Stimulated activated CD4-positive, alpha-beta T cell treated with anti-CD3 and anti-CD28 coated beads, Interleukin-1b, Interleukin-23, amount 100 ng/mL, for 24 hours (primary cell): ENCODE measurements at places on chromosomes 4 and X.

DNA sequence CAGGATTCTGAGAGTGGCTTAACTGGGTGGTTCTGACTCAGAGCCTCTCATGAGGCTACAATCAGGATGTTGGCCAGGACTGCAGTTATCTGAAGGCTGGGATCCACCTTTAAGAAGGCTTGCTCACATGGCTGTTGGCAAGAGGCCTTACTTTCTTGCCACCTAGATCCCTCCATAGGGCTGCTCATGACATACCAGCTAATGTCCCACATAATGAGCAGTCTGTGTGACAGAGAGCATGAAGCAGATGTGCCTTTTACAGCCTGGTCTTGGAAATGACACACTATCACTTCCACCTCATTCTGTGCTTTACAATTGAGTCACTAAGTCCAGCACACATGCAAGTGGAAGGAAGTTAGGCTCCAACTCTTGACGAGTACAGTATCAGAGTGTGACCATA, 4.3 kb upstream of the RBM3 start:
- DNase-seq = no peak

DNA sequence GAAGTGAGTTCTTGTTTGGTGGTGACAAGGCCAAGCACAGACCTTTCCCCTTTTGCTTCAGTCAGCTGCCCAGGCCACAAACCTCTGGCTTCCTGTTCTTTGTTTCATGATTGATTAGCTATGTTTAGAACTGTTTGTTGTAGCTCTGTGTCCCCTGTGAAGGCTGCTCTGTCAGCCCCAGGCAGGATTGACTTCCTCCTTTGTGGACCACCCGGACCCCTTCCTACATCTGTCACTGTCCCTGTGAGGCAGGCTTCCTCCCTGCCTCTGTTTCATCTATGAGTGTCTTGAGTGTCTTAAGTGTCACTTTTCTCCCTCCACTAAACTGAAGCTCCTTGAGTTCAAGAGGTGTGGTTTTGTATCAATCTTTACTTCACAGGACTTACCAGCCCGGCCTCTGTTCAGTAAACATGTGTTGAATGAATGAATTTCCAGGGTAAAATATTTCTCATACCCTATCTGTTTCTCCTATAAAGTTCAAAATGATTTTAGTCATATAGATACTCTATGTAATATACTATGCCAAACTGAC, 83.5 kb downstream of the ZNF674 start:
- DNase-seq = no peak

DNA sequence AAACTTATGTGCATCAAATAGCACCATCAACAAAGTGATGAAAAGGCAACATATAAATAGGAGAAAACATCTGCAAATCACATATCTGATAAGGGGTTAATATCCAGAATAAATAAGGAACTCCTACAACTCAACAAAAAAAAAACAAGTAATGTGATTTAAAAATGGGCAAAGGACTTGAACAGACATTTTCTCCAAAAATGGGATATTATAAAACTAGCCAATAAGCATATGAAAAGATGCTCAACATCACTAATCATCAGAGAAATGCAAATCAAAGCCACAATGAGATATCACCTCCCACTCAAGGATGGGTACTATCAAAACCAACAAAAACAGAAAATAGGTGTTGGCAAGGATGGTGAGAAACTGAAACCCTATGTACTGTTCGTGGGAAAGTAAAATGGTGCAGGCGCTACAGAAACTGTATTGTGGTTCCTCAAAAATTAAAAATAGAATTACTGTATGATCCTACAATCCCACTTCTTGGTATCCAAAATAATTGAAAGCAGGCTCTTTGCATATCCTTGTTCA, 2.4 kb downstream of the DNAJB14 start:
- DNase-seq = no peak

DNA sequence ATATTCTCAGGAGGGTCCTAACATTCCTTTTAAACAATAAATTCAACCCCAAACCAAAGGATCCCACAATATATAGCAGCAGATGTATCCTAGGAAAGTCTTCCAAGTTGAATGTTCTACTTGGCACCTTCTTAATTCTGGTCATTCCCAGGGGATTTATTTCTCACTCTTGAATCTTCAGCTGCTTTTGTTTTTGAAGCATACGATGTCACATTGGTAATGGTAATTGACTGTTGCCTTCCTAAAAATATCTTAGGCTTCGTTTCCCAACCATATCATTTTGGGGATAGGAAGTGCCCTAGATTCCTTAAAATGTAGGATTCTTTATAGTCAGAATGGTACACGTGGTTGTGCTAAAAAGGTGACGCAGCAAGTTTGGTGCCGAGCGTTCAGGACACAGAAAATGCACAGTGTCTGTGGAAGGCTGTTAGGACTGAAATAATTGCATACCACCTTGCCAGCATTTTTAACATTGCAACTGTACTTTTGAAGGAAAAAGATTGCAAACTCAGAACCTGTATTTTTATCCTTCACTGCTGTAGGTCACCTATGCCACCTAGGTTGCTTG, 8.1 kb downstream of the SNX25 start:
- no peak for DNase-seq

DNA sequence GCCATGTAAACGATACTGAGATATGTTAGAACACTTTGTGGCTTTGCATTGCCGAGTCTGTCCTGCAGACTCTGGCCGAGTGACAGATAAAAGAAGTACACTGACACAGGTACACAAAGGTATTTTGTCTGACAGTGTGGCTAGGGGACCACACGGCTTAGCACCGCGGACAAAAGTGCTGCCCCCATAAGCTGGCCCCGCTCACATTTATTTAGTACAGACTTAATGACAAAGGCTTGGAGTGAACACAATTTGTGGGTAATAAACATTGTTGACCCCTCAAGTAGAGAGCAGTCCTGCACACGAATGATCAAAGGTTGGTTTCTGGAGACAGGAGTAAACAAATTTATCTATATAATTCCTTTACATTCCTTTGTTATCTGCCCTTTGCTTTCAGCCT, 976.8 kb downstream of the TRAM1L1 start:
- no peak for DNase-seq

DNA sequence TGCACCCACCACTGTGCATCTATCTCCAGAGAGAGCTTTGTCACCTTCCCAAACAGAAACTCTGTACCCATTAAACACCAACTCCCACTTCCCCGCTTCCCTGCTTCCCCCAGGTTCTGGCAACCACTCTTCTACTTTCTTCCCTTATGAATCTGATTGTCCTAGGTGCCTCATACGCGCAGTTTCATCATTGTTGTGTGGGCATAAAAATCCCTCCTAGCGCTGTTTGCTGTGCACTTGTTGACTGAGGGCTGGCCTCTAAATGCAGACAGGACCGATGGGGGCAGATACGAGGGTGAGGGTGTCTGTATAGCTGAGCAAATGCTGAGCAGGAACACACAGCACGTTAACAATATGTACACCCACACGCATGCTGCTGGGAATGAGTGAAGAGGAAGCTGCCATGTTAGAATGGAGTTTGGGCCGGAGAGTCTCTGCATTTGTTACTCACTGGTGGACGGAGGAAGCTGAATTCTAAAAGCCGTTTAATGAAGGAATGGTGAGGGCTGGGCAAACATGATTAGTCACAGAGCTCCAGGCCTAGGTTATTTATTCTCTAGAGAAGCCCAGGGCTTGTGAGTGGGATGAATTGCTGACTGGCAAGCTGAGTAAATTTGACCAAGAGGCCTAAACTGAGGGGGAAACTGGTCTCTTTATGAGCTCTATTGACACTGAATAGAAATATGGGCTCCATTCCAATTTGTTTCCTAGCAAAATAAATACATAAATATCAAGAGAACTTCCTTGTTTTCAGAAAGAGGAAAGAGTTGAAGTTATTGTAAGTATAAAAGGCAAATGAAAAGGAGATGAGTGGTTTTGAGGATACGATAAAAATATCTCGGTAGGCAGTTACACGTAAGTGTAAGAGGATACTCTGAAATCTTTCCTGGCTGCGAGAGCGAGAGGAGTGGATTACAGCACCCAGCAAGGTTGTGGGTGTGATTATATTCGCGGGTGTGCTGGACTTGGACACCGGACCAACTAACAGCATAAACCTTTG, 95.9 kb upstream of the RPS6KA3 start:
- DNase-seq = no peak

DNA sequence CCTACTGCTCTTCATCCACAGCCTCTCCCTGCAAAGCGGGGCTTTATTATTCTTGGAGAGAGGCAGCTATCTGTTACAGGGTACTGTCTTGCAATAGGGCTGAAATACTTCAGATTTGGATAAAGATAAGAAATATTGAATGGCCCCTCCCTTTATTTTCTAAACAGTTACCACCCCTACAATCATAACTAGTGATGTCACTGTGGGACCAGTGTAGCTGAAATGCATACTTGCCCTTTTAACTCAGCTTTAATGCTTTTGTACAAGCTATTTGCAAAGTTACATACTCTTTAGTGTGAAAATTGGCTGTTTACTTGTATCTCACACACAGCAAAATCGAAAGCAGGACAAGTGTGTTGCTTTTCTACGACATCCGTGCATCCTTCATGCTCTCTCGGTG, 261.7 kb upstream of the GATB start:
- DNase-seq = no peak

- no peak for DNase-seq
These were observed 31.3 kb upstream of the FGF16 start for GRCh38 chrX:77415882-77416281.

GRCh38 chr4:172736046-172736445, 432.6 kb upstream of the GALNT7 start:
- DNase-seq = no peak

GRCh38 chrX:11290416-11291102, 2.7 kb upstream of the AMELX start:
- no peak for DNase-seq

GRCh38 chr4:84956014-84956413, 10.5 kb downstream of the WDFY3 start:
- no peak for DNase-seq

DNA sequence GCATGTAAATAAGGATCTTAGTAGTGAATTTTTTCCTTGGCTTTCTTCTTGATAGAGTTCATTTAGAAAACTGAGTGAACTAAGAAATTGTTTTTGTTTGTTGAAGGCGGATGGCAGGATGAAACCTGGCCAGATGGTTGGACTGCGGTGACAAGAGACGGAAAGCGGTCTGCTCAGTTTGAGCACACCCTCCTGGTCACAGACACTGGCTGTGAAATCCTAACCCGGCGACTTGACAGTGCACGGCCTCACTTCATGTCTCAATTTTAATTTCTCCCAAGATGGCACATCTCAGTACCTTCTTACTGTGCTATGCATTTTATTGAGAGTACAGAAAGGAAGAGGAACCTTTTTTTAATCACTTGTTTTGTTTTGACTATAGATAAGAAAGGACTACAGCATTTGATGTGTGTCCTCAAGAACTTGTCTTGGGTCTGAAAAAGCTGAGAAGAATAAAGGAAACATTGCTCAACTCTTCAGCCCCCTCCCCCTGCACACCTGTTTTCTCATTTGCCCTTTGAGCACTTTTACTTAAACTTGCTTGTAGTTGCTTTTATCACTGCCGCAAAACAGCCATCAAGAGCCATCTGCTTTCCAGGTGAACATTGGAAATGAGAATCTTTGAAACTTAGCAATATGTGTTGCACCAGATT, 27.4 kb downstream of the ADH5 start:
- DNase-seq = no peak

- no peak for DNase-seq
These were observed 31.4 kb downstream of the GC start for GRCh38 chr4:71752383-71753042.

GRCh38 chr4:168839758-168840391, 170.2 kb downstream of the CBR4 start:
- DNase-seq = no peak

- no peak for DNase-seq
These were observed 142.2 kb downstream of the HS3ST1 start for GRCh38 chr4:11286533-11286932.

GRCh38 chr4:54625391-54625790, 32.4 kb upstream of the KIT start:
- no peak for DNase-seq

GRCh38 chr4:123158576-123158975, 236.2 kb upstream of the NUDT6 start:
- no peak for DNase-seq

DNA sequence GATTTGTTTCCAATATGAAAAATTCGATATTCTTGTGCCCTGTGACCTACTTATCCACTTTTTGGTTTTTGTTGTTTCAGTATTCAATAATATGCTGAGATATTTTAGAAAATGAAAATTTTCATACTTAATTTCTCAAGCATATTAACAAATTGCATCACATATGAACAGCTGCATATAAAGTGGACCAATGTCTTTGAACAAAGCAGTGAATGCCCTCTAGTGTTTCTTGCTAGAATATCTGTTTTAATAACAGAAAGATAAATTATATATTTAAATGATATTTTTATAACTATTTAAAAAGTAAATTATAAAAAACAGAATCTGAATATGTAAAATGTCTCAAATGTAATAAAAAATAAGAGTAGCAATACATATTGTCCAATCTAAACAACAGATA, 31.7 kb upstream of the INTU start:
- no peak for DNase-seq

GRCh38 chr4:126738926-126739325, 893.8 kb upstream of the INTU start:
- DNase-seq = no peak

DNA sequence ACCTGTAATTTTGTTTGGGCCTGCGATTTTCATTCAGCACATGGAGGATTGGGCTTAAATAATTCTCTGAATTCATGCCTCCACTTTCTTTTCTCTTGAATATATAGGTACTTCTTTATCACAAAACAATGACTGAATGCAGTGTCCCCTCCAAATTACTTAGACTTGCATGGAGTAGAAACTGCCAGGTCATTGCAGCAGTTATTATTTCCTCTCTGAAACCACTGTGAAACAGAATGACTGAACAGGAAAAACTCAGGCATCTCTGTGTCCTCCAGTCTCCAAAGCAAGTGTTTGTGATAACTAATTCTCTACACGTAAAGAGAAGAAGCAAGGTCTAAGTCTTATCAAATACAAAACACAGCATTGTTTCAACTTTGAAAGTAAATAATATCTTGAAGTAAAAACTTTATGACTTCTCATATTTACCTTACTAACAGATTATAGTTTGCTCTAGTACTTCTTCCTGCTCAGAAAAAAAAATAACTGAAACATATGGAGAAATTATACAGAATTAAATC, 144.5 kb upstream of the DIAPH2 start:
- DNase-seq = no peak

GRCh38 chr4:121714548-121714947, 17.8 kb upstream of the ANXA5 start:
- DNase-seq = no peak
